ENCODE measurements at places on chromosomes 2 and 18.

GRCh38 chr2:235116885-235117492 is 165.2 kb downstream of the SH3BP4 start:
- DNase-seq, result no peak

DNA sequence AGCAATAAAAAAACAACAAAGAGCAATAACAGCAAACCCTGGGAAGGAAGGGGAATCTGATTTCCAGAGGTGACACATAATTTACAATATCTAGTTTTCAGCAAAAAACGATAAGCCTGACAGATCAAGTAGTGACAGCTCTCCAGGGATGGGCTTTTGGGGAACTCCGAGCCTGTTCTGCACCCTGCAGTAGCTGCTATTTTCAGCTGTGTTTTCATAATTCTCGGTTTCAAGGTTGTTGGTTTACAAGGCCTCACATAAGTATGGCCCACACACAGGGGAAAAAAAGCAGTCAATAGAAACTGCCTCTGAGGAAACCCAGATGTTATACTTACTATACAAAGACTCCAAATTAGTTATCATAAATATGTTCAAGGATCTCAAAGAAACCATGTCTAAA is 67.7 kb upstream of the CTLA4 start:
- DNase-seq, result no peak

DNA sequence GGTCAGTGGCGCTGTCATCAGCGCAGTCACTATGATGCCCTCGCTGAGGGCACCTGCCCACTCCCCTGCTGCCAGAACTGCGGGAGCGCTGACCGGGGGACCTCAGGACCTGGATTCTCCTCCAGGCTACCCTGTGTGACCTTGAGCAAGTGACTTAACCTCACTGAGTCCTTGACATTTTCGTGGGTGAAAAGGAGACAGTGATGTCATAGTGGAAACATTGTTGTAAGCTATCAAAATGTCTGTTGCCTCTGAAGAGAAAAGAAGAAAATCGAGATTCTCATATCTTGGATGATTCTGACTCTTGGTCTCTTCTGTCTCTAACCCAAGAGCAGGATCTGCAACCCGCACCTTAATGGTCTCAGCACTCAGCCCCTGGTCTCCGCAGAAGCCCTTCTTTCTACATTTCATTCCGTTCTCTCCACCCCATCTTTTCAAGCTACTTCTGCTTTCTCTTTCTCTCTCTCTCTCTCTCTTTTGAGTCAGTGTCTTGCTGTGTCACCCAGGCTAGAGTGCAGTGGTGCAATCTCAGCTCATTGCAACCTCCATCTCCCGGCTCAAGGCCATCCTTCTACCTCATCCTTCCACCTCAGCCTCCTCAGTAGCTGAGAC is 978 bp upstream of the TUBA4A start:
- peak; percentile 74 for DNase-seq

DNA sequence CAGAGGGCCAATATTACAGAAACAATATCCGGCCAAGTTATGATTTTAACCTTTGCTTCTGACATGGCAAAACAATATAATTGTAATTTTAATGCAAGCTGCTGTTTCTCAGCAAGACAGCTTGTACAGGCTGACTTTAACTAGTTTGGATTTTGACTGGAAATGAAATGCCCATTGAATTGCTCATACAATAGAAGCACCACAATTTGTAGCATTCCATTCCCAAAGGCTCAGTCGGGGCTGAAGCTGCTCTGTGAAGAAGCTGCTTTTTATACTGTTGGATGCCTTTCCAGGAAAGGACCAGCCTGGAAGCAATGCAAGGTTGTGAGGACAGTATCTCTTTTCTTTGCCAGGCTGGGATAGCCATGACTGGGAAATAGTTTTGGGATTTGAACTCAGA is 677.0 kb upstream of the FANCL start:
- no peak for DNase-seq

GRCh38 chr2:36044411-36044810 is 311.2 kb upstream of the CRIM1 start:
- no peak for DNase-seq

DNA sequence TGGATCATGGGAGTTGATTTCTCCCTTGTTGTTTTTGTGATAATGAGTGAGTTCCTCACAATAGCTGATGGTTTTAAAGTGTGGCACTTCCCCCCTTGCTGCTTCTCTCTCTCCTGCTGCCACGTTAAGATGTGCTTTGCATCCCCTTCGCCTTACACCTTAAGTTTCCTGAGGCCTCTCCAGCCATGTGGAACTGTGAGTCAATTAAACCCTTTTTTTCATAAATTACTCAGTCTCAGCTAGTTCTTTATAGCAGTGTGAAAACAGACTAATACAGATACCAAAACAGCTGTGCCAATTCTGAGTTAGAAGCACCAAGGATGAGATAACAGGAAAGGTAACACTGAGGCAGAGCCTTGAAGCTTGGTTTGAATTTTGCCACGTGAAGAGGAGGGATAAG is 44.7 kb downstream of the ITSN2 start:
- no peak for DNase-seq
